ENCODE measurements at places on chromosomes 13 and 19.

GRCh38 chr19:5205937-5206750 is 134.5 kb downstream of the PTPRS start:
- DNase-seq, result no peak

DNA sequence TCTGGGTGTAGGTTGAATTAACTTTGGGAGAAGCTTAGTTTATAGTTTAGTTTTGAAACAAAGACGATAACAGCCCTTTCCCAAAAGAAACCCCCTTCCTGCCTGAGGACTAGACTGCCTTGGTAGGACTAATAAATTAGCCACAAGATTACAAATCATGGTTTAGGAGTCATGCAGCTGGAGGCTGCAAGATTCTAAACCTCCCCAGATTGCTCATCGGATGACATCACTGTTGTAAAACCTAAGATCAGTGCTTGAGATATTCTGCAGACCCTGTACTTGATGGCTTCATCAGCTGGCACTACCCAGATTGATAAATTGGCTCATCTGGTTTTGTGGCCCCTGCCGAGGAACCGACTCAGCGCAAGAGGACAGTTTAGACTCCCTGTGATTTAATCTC is 35.9 kb upstream of the MPHOSPH8 start:
- DNase-seq, result no peak

DNA sequence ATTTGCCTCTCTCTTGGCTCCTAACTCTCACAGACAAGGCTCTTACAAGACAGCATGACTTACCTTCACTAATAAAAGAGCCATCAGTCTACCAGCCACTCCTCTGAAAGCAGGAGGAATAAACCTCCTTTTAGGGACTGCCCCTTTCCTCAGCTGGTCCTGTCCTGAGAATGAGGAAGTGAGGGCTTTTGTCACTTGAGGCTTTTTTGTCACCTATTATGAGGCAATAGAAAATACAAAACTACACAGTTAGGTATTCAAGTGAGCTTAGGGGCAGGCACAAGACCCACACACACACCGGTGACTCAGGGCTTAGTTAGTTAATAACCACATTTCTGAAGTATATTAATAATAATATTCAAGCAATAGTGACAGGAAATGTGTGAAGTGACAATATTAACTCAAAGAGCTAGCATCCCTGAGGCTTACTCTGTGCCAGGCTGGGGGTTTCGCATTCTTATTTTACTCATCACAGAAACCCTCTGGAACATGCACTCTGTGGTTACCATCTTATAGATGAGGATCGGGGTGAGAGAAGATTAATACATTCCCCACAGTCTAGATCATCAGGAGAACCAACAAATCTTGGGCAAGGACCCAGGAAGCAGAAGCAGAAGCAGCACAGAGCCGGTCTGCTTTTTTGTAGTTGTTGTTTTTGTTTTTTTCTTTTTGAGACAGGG is 379.9 kb downstream of the LIG4 start:
- DNase-seq, result no peak

DNA sequence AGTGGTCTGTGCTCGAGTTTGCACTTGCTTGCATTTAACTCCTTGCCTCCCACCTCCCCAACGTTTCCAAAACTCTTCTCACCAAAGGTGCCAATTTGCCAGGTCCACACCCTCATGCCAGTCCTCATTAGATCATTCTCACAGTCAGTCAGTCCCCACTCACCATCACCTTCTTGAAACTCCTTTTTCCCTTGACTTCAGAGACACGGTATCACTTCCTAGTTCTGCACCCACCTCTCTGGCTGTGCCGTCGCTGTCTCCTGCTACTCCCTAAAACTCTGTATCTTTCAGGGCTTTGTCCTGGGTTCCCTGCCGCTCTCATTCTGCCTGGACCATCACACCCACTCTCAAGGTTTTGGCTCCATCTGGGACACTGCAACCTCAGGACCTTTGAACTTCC is 19.6 kb downstream of the OLFM2 start:
- no peak for DNase-seq

- no peak for DNase-seq
Observed at GRCh38 chr13:94936633-94937032, 224.3 kb upstream of the SOX21 start.

DNA sequence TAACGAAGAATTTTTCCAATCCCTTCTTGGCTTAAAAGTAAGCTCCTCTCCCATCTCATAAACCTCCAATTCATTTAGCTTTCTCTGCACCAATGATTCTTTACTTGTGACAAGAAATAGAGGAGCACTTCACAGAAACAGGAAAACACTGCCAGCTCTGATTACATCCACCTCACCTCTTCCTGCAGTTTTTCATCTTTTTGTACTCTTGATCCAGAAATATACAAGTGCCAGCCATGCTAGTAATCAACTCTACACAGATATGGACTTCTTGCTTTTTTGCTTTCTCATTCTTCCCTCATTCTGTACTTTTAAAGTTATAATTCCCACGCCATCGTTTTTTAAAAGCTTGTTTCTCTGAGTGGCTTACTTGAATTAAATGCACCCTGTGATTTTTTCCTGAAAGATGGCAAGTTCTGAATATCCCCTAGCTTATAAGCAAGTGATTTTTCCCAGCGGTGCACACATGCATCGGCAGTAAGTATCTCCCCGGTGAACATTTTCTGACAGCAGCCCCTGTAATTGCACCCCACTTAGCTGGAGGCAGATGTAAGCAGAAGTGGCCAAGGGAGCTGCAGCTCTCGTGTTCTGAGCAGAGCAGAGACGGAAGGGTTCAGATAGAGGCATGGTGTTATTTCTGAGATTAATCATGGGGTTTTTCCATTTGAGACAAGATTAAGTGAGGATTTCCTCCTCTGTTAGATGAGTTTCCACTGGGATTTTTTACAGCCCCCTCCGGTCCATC is 340.7 kb downstream of the SLC7A1 start:
- DNase-seq, result no peak

- no peak for DNase-seq
Observed at GRCh38 chr19:49348305-49349189, 13.3 kb downstream of the CD37 start.

Measured in C1 segment of cervical spinal cord (tissue), 14 donors.